H4 (cell line): ENCODE measurements at places on chromosomes 11 and 22. TPM values are rescaled to one million over a fixed set of nuclear protein-coding genes. Genes with fewer than 3 reads are reported as not detected.

The DDIAS gene
- total RNA-seq, result 12.2 and 18.7 TPM in 2 replicates

The DUSP18 gene
- 1.8 and 3.4 TPM in 2 replicates for total RNA-seq

The AQP11 gene
- 0.39 and 1.4 TPM in 2 replicates for total RNA-seq

The KDM4D gene
- total RNA-seq, result 0.66 and 0.81 TPM in 2 replicates

The PKNOX2 gene
- 0.04 and 0.10 TPM in 2 replicates for total RNA-seq

The TBRG1 gene
- total RNA-seq, result 22.8 and 24.8 TPM in 2 replicates

The CYP2D6 gene
- total RNA-seq, result not detected in 2 replicates

The CARNS1 gene
- not detected in 2 replicates for total RNA-seq

The ANO5 gene
- total RNA-seq, result 1.4 and 1.8 TPM in 2 replicates

The TSPO gene
- total RNA-seq, result 187 and 269 TPM in 2 replicates

The TRIM51 gene
- total RNA-seq, result not detected in 2 replicates

The GDPD4 gene
- not detected in 2 replicates for total RNA-seq

The TSPAN18 gene
- 0.83 TPM in 1 of 2 replicates, not detected in the other for total RNA-seq

The RIC3 gene
- 0.80 and 1.1 TPM in 2 replicates for total RNA-seq

The UBQLNL gene
- total RNA-seq, result not detected in 2 replicates

The ACR gene
- not detected in 2 replicates for total RNA-seq

The KCNJ1 gene
- not detected in 2 replicates for total RNA-seq

The ATXN10 gene
- 69.8 and 111 TPM in 2 replicates for total RNA-seq

The OR51B4 gene
- total RNA-seq, result 1.1 and 6.9 TPM in 2 replicates

The SCGB1D2 gene
- total RNA-seq, result not detected in 2 replicates

The NOX4 gene
- total RNA-seq, result 1.4 and 3.1 TPM in 2 replicates

The CDON gene
- total RNA-seq, result 10.1 and 13.4 TPM in 2 replicates

The SLC22A12 gene
- not detected in 2 replicates for total RNA-seq
